ENCODE measurements at places on chromosomes 11 and 22.

- no peak for DNase-seq
These were observed 379.8 kb downstream of the BRD1 start for GRCh38 chr22:49447837-49448236.

DNA sequence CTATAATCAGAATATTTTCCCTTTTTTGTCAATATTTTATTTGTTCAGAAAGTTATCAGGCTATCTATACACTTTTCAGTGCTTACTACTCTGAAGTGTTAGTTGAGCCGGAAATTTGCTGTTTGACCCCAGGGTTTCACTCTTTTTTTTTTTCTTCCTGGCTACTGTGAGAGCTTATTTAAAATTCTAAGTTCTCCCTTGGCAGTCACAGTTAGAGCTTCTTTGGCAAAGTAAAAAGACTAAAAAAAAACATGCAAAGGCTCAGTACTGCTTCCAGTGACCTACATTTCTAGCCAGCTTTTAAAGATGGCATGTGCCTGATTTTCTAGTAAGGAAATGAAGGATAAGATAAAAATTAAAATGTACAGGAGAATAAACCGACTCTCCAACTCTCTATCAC is 48.4 kb downstream of the ELP4 start:
- DNase-seq: no peak

- DNase-seq: peak; percentile 10
These were observed 45.0 kb downstream of the OR4C6 start for GRCh38 chr11:55707029-55707428.

GRCh38 chr22:23031381-23031780 is 38.9 kb upstream of the GNAZ start:
- no peak for DNase-seq

- DNase-seq: no peak
These were observed 1119.0 kb downstream of the BRD1 start for GRCh38 chr22:48708558-48709245.

DNA sequence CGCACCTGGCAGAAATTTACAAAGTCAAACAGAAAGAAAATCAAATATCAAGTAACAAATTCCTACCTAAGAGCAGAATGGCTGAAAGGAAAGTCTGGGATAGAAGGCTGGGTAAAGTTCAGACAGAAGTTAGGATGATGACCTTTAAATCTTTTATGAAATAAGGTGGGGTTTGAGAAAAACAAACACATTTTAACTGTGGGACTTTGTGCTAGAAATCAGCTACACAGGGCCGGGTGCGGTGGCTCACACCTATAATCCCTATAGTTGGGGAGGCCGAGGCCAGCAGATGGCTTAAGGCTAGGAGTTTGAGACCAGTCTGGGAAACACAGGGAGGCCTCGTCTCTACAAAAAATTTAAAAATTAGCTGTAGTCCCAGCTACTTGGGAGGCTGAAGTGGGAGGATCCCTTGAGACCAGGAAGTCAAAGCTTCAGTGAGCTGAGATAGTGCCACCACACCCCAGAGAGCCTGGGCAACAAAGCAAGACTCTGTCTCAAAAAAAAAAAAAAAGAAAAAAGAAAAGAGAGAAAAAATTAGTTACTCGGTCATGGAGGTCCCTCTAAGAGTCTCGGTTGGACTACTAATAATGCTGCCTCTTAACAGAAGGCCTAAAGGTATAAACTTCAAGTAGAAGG is 119.7 kb upstream of the BID start:
- DNase-seq: no peak

GRCh38 chr11:122922893-122923292 is 40.3 kb downstream of the JHY start:
- no peak for DNase-seq

DNA sequence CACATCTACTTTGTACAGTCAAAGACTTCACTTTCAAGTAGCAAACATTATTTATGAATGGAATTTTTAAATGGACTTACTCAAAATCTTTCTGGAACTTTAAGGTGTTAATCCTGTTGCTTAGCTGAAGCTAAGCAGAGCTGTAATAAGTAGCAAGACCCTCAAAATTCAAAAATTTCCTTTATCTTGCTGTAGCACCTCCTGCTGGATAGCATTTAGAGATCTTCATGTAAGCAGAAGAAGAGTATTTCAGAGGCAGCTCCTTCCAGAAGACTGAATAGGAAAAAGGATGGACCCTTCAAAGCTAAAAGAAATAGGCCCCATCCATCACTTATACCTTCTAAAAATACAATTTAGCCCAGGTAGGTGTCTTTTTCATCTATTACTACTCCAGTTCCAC is 3.4 kb downstream of the PHF21A start:
- no peak for DNase-seq

DNA sequence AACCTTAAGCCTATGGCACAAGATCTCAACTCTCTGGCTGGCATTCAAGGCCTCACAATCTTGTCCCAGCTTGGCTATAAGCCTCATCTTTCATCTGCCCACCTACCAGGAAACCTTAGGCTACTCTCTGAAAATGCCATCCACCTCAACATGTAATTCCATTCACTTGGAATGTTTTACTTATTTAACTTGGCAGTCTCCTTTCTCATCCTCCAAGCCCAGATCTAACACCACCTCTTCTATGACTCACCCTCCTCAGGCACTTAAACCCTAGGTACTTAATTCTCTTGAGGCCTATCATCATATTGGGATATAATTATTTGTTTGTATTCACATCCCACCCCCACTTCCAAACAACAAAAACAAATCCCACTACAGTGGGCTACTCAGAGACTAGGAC is 15.0 kb downstream of the POGLUT3 start:
- DNase-seq: no peak

GRCh38 chr11:11436715-11437313 is 83.8 kb upstream of the CSNK2A3 start:
- DNase-seq: no peak

DNA sequence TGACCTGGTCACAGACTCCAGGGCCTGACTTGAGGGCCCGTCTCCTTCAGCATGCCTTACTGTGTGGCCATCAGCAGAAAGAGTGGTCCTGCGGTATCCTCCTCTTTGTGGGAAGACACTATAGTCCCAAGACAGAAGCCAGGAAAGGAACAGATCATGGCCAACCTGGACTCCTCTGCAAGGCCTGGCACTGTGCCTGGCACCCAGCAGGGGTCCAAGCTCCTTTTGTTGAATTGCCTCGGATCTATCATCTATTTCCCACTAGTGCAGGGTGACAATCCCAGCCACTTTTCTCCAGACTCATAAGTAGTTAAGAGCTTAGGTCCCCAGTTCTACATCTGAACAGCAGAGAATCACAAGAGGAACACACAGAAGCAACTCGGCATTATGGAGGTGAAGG is 27.0 kb downstream of the DSCAML1 start:
- DNase-seq: no peak

GRCh38 chr11:35971841-35972422 is 28.1 kb downstream of the LDLRAD3 start:
- no peak for DNase-seq

- no peak for DNase-seq
These were observed 3.8 kb downstream of the CEP57 start for GRCh38 chr11:95794086-95794485.

DNA sequence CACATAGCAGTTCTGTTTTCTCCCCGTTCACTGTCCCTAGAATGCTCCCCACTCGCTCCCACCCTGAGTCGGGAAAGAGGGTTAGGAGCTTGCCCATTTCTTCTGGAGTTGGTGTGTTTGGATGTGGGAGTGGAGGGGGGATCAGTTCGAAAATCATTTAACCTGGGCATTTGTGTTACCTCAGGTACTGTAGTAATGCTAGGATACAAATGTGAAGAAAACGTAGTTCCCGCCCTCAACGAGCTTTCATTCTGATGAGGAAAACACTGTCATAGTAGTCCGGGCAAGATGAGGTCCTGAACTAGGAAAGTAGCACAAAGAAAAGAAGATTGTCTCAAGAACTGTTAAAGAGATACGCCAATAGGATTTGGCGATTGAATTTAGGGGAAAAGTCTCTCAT is 539 bp downstream of the SDHD start:
- DNase-seq: no peak

- DNase-seq: no peak
These were observed 24.6 kb upstream of the ZBTB16 start for GRCh38 chr11:114034956-114035355.

DNA sequence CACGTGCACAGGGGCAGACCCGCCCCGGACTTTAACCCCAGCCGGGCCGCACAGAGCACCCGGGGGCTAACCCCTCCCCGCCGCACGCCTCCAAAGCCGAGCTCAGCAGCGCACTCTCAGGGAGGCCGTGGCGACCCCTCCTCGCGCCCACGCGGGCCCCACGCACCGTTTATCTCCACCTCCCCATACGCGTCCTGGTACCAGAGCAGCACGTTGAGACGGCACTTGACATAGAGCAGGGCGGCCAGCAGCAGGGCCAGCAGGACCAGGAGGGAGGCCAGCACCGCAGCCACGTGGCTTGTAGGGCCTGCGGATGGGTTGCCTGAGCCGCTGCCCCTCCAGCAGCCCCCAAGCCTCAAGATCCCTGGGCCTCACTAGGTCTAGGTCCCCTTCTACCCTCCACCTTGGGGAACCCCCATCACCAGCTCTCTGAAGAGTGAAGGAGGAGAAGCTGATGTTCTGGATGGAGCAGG is 7.1 kb downstream of the SIGIRR start:
- no peak for DNase-seq

DNA sequence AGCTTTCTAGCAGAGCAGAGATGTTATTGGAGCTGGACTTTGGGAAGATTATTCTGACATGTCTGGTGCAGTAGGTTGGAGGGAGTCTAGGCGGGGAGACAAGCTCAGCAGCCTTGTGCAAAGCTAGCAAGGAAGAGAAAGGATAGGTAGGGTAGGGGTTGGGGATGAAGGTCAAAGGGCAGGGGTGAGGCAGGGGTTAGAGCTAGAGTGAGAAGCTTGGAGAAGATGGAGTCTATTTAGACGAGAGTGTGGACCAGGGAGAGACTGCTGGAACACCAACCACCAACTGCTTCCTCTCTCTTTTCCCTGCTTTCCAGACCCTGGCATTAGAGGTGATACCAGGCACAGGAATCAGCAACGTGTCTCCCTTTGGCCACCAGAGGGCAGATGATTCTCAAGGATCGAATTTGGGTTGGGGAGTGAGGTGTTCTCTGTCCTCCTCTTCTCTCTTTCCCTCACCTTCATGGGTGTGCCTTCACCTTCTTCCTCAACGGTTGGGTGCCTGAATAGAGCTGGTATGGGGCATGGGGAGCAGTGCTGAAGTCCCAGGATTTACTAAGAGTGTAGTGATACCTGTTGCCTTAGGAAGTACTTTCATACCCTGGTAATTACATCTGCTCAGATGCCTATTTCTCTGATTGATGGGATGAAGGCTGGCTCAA is 1.8 kb upstream of the MARK2 start:
- DNase-seq: peak; percentile 79

DNA sequence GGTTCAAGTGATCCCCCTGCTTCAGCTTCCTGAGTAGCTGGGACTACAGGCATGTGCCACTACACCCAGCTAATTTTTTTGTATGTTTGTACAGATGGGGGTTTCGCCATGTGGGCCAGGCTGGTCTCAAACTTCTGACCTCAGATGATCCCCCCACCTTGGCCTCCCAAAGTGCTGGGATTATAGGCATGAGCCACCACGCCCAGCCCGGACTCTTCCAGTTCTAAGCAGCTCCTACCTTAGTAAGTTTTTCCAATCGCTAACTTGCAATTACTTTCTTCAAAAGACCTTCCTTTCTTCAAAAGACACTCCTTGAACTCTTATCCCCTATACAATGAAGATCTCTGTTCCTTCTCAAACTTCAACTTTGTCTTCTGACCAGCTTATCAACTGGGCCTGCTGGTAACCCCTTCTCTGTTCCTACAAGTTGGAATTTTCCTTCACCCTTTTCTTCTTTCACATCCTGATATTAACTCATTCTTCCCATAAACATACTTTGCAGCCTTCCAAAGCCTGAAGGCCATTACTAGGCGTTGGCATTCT is 25.8 kb downstream of the RBFOX2 start:
- DNase-seq: no peak
